DMS153 (cell line): ENCODE measurements at places on chromosomes 7 and 10.
A peak's percentile ranks its signal among the peaks of the same experiment; 100 is the strongest.

DNA sequence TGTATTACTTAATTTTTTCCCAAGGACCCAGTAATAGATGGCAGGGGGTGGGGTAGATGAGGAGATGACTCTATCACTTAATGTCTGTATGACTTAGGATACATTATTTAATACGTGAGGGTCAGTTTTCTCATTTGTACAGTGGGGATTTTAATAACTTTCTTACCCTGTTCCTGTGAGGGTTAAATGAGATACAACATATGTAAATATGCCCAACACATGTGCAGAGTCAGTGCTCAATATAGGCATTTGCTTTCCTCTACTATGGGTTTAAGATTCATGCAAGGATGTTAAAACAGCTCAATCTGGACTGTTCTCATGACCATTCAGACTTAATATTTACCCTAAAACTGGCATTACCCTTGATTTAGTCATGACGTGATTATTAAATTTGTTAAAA is 31.2 kb downstream of the ST7 start:
- DNase-seq, result no peak

DNA sequence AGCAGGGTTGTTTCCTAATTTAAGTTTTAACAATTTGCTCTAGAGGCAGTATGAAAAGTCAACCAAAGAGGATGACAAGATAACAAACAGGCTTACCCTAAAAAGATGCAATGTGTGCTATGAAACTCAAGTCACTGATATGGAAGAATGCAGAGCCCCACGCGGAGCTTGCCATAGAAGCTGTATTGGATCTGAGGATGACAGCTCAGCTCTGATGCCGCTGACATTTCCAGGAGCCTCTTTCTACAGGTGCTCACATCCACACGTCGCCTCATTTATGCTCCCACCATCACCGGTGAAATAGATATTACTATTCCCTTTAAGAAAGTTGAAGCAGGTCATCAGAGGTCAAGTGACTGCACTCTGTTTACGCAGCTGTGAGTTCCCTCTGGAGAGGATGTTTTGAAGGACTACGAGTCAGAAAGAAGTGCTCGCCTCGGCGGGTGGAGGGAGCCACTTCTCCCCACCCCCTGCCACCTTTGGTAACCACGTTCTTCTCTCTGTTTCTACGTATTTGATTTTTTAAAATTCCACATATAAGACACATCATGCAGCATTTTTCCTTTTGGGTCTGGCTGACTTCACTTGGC is 275.4 kb downstream of the GLRX3 start:
- peak; percentile 28 for DNase-seq

- DNase-seq, result no peak
Measured at GRCh38 chr10:10508211-10508610, 509.5 kb upstream of the CELF2 start.

DNA sequence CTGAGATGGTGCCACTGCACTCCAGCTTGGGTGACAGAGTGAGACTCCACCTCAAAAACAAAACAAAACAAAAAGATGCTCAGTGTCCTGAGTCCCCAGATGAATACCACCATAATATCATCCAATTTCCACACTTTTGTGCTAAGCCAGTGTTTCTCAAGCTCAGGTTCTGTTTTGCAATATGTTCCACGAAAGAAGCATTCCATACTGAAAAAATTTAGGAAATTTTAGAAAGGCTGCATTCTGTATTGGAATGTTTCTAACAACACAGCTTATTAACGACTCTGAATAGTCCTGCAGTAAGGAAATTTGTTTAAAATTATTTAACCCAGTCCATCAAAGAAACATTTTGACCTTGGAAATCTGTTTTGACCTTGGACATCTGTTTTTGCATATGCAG is 142.4 kb downstream of the EPC1 start:
- no peak for DNase-seq

DNA sequence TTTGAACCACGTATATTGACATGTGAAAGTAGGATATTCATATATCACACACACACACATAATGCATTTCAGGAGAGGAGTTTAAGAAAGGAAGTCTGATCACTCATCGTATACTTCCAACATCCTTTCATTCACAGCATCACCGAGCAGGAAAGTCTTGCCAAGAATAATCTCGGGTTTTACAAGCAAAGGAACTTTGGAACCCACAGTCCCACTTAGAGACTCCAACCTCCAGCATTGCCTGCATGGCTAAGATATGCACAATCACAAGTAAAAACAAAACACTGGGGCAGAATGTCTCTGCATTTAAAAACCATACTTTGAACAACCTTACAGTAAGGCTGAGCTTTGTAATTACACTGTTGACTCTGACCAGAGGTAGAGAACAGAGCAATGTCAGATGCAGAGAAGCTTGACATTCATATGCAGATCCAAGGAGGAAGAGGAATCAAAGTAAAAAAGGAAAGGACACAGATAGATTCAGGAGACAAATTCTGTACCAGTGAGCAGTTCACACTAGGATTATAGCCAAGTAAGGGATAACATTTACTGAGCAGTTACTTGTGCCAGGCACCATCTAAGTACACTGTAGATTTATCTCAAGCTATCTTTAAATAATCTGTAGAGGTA is 14.8 kb downstream of the THSD7A start:
- no peak for DNase-seq

DNA sequence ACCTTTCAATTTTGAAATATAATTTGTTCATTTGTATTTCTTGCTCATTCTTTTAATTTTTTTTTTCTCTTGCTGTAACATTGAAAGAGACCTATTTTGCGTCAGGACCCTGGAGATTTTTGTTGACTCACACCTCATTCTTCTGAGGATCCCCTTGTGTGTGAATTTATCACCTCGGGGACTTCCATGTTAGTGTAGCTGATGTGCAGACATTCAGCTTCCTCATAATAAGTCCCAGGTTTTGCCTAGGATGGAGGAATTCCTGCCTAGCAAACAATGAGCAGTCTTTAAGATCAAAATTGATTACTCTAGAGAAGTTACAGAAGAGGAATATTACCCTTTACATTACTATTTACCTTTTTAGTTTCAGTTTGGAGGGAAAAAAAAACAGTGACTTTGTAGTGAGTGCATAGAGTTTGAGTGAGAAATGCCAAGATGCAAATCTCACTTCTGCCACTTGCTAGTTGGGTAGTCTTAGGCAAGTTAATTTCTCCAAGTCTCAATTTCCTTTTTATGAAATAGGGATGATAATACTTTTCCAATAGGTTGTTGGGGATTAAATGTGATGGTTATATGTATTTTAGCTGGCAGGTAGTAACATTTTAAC is 14.3 kb downstream of the TES start:
- DNase-seq, result no peak

GRCh38 chr7:43926798-43927123 is 525 bp downstream of the UBE2D4 start:
- DNase-seq, result no peak
